ENCODE measurements at places on chromosomes 12 and 14. TPM values are rescaled to one million over a fixed set of nuclear protein-coding genes. Genes with fewer than 3 reads are reported as not detected.

- H3K27me3 ChIP-seq = no peaks in the 10 kb centered on the region
- H3K36me3 ChIP-seq = no peaks in the 10 kb centered on the region
- no peak for DNase-seq
- H3K4me3 ChIP-seq = no peak overlapping the region
- H3K4me1 ChIP-seq = no peaks in the 10 kb centered on the region
Observed at GRCh38 chr12:131333136-131333535, 377.8 kb upstream of the SFSWAP start.

GRCh38 chr14:83184531-83184930, 1650.9 kb upstream of the SEL1L start:
- H3K4me1 ChIP-seq = no peaks in the 10 kb centered on the region
- H3K36me3 ChIP-seq = no peaks in the 10 kb centered on the region
- no peak overlapping the region for H3K4me3 ChIP-seq
- no peak for DNase-seq

Gene SLC6A13
- 0.33 TPM for total RNA-seq

GRCh38 chr12:46892887-46893286, 67.1 kb upstream of the SLC38A4 start:
- H3K36me3 ChIP-seq = no peaks in the 10 kb centered on the region
- H3K27me3 ChIP-seq = no peaks in the 10 kb centered on the region
- H3K4me3 ChIP-seq = no peak overlapping the region
- H3K27ac ChIP-seq = no peak overlapping the region
- no peak for DNase-seq
- no peaks in the 10 kb centered on the region for H3K4me1 ChIP-seq

DNA sequence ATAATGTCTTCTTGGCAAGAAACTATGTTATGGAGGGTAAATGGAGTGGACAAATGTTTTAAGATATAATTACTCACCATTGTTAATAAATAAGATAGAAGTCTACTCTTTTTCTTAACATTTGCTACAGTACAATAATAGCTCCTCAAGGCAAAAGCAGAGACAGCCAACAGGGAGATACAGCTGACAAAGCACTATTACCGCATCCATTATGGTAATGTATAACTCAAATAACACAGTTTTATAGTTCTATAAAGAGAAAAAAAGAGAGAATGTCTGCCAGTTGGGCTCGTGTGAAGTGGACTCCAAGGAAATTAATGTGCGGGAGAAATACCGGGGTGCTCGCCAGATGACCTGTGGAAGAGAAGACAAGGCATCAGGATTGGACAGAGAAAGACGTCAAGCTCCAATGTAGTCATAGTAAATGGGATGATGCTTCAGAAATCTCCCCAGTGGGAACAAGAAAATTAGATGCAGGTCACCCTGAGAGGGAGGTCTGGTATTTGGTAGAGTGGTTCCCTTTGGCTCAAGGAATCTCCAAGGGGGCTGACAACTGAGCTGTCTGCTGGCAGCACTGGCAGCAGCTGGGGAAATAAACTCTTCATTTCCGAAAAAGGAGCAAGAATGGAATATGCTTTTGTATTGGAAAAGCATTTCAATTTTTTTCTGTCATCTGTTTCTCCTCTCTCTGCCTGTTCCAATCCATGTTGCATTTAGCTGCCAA, 343.9 kb downstream of the LRFN5 start:
- no peaks in the 10 kb centered on the region for H3K36me3 ChIP-seq
- no peaks in the 10 kb centered on the region for H3K4me1 ChIP-seq
- H3K27ac ChIP-seq = no peak overlapping the region
- H3K27me3 ChIP-seq = no peaks in the 10 kb centered on the region

GRCh38 chr14:91059576-91060350, 678 bp downstream of the RPS6KA5 start:
- no peaks in the 10 kb centered on the region for H3K27me3 ChIP-seq
- H3K4me3 ChIP-seq = peak overlapping the region; percentile 59
- H3K36me3 ChIP-seq = no peaks in the 10 kb centered on the region
- H3K27ac ChIP-seq = peak overlapping the region; percentile 87
- DNase-seq = peak; percentile 28

DNA sequence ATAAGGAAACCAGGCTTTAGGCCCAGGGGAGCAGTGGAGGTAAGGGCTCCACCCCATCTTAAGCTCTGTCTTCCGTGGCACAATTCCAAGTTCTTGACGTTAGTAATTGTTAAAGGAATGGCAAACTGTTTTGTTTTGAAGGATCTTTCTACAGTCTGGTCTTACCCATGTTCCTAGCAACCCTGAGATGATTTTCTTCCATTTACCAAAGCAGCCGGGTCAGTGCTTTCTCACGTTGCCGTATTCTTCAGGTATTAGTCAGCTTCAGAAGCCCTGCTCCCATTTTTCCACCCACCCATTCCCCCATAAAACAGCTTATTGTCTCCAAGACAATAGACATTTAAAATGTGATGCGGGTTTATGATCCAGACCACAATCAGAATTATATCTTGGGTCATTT, 10.3 kb downstream of the NRIP2 start:
- H3K27me3 ChIP-seq = no peaks in the 10 kb centered on the region
- H3K27ac ChIP-seq = no peak overlapping the region
- H3K36me3 ChIP-seq = peaks cover 69% of the 10 kb centered on the region
- DNase-seq = no peak
- no peaks in the 10 kb centered on the region for H3K4me1 ChIP-seq

DNA sequence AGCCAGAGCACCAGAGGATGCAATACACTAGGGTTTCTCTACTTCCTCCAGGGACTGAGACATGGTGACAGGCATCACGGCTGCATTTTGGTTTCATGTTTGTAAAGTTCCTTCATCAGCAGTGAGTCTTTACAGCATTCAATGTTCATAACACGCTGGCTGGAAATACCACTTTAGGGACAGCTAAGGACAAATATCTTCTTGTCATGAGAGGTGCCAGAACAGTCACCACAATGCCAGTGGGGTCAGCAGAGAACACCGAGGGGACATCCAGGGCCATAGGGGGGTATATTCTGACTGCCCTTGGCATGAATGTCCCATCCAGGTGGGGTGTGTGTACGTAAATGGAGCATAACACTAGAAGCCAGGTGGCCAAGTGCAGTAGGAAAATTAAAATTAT, 72.3 kb downstream of the CCDC60 start:
- peaks cover 5% of the 10 kb centered on the region for H3K27me3 ChIP-seq
- DNase-seq = no peak
- H3K4me3 ChIP-seq = no peak overlapping the region
- H3K36me3 ChIP-seq = no peaks in the 10 kb centered on the region

GRCh38 chr12:8081251-8081920, 688 bp upstream of the NECAP1 start:
- peak overlapping the region; percentile 90 for H3K27ac ChIP-seq
- peak; percentile 26 for DNase-seq
- H3K4me3 ChIP-seq = peak overlapping the region; percentile 58
- H3K27me3 ChIP-seq = no peaks in the 10 kb centered on the region

Gene PLD4
- total RNA-seq = 0.24 TPM

- H3K4me1 ChIP-seq = no peaks in the 10 kb centered on the region
- DNase-seq = no peak
- H3K27me3 ChIP-seq = no peaks in the 10 kb centered on the region
- no peak overlapping the region for H3K27ac ChIP-seq
- H3K36me3 ChIP-seq = no peaks in the 10 kb centered on the region
- no peak overlapping the region for H3K4me3 ChIP-seq
Observed at GRCh38 chr14:51566831-51567582, 84.7 kb upstream of the FRMD6 start.

- H3K4me1 ChIP-seq = no peaks in the 10 kb centered on the region
- peaks cover 42% of the 10 kb centered on the region for H3K27me3 ChIP-seq
- no peaks in the 10 kb centered on the region for H3K36me3 ChIP-seq
- no peak overlapping the region for H3K4me3 ChIP-seq
- H3K27ac ChIP-seq = no peak overlapping the region
- no peak for DNase-seq
Observed at GRCh38 chr14:99627100-99627499, 17.8 kb upstream of the HHIPL1 start.

DNA sequence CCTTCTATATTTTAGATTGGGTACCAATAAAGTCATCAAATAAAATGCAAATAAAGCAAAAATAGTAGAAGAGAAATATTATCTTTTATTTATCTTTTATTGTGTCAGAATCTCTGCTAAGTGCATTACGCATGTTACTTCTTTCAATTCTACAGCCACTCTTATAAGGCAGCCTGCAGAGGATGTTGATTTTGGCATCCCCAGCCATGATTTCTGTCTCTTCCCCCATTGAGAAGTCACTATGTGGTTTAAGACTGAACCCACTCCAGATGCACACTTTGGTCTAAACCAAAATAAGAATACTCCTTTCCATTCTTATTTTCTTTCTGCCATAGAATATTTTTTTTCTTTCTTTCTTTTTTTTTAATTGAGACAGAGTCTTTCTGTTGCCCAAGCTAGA, 56.0 kb upstream of the ACSS3 start:
- H3K27ac ChIP-seq = no peak overlapping the region
- no peak for DNase-seq
- no peaks in the 10 kb centered on the region for H3K36me3 ChIP-seq

DNA sequence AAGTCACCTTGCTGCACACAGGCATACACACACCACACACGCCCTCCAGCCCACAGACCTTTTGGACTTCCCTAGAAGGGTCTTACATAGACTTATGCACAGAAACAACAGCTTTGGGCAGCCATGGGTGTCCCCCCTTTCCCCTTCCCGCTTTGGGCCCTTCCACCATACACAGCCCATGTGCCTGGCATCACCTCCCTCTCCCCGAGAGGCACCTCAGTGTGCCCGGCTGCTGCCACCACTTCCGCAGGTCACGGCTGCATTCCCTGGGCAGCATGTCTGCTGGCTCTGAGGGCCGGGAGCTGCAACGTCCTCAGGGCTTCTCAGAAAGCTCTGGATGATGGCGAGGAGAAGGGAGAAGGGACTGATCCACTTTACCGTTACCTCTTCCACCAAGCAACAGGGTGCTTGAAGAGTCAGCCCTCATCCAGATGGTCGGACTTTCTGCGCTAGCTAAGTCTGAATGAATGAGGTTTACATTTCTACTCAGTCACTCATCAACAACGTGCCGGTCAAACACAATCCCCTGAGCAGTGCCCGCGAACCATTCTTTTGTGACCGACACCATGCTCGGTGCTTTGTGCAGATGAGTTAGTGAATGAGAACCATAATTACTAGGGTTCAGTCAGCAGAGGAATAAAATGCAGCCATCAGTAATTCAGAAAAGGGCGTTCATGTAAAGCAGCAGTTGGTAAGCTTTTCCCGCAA, 72.2 kb upstream of the BCL11B start:
- H3K4me1 ChIP-seq = no peaks in the 10 kb centered on the region
- H3K4me3 ChIP-seq = no peak overlapping the region
- no peak for DNase-seq

Gene DHRS2
- total RNA-seq = 62.9 TPM
